Brain (organoid and tissue), 16 donors: ENCODE measurements at places on chromosomes 13 and 19.

DNA sequence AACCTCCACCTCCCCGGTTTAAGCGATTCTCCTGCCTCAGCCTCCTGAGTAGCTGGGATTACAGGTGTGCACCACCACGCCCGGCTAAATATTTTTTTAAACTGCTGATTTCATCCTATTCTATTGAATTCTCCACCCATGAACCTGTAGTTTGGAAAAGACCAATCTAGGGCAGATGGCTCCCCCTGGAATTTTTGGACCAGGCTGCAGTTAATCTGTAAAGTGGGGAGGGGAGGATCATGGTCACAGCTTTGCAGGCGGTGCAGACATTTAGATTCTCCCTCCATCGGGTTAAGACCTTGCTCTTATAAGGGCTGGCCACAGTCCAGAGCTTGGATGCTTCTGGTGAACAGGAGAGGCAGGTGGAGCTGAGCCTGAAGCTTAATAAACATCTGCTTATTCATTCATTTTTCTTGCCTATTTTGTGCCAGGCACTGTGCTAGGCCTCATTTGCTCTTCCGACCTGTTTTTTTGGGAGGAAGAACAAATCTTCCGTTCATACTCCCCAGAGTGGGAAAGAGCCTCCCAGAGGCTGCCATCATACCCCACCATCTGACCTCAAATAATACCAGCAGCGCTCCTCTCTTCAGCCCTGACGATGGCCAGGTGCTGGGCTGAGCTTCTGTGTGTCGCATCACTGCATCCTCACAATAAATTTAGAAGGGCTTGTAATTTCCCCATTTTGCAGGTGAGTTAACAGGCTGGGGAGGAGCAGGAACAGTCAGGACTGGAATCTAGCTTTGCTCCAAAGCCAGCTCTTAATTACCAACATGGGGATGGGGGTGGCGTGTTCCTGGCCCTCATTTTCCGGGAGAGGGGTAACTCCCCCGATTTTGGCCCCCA is 902 bp upstream of the CCDC106 start:
- DNase-seq, result no peak

GRCh38 chr19:1874554-1875185 is 10.6 kb downstream of the ABHD17A start:
- DNase-seq, result no peak

GRCh38 chr19:55132453-55133129 is 15.2 kb upstream of the PPP1R12C start:
- DNase-seq, result peak; percentile 20

- DNase-seq, result no peak
These were observed 184.7 kb downstream of the COG6 start for GRCh38 chr13:39840201-39840600.

- DNase-seq, result no peak
These were observed 37.6 kb downstream of the NFIX start for GRCh38 chr19:13032837-13033236.

- DNase-seq, result no peak
These were observed 52.0 kb downstream of the DIAPH3 start for GRCh38 chr13:60111691-60112090.

DNA sequence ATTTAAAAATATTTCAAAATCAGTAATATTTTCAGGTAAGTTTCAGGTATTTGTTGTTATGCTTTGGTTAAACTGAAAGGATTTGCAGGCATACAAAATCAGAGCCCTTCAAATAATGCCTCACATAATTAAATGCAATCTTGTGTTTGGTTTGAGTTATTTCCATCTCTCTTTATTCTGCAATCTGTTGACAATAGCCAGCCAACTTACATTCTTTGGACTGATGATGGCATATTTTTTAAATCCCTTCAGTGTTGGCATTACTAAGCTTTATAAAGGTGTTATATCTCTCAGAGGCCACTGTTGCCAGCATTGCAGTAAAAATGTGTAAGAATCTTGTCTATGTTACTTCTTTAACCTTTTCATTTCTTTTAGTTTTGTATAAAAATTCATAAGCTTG is 257.2 kb upstream of the RFC3 start:
- no peak for DNase-seq

GRCh38 chr13:33403807-33404362 is 118.3 kb upstream of the STARD13 start:
- no peak for DNase-seq

DNA sequence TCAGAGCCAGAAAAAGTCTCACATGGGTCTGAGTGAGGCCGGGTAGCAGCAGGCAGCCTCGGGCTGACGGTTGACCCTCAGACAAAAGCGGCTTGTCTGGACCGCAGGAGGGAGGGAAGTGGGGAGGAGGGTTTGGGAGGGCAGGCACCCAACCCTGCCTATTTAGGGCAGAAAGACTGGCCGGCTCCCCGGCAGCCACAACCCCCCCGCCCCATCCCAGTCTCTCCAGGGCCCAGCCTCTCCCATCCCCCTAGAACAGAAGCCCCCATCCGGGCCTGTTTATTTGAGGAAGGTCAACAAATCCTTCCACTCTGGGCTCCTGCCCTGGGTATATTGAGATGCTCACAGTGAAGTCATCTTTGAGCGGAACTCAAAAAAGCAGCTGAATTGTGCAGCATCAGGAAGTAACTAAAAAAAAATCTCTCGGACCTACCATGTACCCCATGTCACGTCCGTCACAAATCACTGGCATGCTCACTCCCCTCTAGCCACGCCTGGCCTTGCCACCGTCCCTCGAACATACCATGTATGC is 6.3 kb downstream of the DACT3 start:
- no peak for DNase-seq

- no peak for DNase-seq
These were observed 136.4 kb downstream of the PTPRS start for GRCh38 chr19:5204212-5204611.

DNA sequence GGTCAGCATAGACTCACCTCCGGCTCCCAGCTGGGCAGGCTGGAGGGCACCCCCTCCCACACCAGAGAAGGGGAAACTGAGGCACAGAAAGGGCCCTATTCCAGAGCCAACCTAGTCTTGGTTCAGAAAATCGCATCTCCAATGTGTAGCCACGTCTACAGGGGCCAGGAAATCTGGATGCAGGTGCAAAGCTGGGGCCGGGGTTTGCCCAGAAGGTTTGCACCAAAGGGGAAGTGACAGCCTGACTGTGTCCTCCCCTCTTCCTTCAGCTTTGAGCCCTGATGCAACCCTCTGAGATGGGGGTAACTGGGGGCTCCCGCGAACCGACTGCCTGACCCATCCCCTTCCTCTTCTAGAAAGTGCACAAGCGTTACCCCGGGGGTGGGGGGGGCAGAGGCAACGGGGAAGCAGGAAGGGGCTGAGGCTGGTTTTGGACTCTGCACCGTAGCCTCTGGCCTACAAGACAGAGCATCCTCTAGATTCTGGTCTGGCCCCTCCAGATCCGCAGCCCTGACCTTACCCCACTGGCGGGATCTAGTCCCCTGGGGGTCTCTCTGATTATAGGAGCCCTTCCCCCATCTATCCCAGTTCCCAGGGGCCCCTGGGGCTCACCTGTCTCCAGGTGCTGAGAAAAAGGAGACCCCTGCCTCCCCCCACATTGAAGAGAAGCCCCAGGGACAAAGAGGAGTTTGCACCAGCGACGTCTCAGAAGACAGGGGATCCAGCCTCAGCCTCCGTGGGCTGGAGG is 1.1 kb upstream of the ONECUT3 start:
- no peak for DNase-seq

DNA sequence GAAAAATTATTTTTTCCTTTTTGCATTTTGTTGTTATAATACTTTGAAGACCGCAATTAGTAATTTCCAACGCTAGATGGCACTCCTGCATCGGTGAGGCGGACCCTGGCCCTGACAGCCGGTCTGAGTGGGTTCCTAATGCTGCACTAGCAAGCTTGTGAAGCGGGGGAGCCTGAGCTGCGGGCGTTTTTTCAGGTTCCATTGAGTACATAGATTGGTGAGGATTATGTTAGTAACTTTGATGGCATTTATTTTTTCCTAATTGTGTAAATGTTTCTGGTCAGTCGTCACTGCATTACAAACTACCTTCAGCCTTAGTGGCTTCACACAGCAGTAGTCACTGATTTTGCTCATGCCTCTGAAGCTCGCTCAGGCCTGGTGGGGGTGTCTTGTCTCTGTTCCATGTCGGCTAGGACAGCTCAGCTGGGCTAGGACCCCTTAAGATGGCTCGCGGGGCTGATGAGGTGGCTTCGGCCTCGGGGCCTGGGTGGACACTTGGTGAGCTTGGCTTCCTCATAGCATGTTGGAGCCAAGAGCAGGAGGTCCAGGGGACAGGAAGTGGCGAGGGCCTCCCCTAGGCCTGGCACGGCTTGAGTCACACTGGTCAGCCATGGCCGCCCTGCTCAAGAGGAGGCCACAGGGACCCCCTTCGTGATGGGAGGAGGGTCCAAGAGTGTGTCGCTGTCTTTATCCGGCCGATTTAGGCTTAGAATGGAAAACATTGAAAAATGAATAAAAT is 25.0 kb downstream of the ERCC5 start:
- DNase-seq, result peak; percentile 90

- no peak for DNase-seq
These were observed 2.6 kb upstream of the JUNB start for GRCh38 chr19:12788682-12789097.

DNA sequence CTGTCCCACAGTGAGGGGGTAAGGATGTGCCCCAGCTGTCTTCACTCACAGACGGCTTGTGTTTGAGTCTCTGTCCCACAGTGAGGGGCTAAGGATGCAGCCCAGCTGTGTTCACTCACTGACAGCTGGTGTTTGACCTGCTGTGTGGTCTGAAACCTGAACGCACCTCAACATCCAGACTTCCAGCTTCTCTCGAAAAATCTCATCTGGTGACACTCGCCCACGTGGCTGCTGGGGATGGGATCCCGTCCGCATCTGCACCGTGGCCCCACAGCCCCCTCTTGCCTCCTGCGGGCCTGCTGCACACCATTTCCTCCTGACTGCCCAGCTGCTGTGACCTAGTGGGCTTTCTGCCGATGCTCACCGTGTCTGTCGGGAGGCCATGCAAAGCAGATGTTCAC is 27.3 kb downstream of the CHAF1A start:
- no peak for DNase-seq

DNA sequence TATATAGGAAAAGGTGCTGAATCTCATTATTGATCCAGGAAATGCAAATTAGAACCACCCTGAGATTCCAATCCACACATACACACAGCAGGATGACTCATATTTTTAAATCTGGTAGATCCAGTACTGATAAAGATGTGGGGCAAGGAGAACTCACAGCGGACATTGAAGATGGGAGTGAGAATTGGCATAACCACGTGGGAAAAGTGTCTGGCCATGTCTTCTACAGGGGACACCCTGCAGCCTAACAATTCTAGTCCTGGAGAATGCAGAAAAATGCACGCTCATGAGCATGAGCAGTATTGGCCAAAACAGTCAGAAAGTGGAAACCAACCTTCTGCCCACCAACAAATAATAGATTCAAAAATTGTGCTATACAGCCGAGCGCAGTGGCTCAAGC is 13.5 kb upstream of the BCL3 start:
- no peak for DNase-seq

GRCh38 chr13:20840568-20840967 is 62.0 kb downstream of the XPO4 start:
- DNase-seq, result no peak

GRCh38 chr19:13206587-13206986 is 56.4 kb downstream of the IER2 start:
- no peak for DNase-seq

- DNase-seq, result no peak
These were observed 34.7 kb downstream of the PHF11 start for GRCh38 chr13:49530457-49530856.

GRCh38 chr13:42498521-42498920 is 75.4 kb upstream of the TNFSF11 start:
- DNase-seq, result no peak

GRCh38 chr19:19103167-19103566 is 35.1 kb downstream of the TMEM161A start:
- no peak for DNase-seq

DNA sequence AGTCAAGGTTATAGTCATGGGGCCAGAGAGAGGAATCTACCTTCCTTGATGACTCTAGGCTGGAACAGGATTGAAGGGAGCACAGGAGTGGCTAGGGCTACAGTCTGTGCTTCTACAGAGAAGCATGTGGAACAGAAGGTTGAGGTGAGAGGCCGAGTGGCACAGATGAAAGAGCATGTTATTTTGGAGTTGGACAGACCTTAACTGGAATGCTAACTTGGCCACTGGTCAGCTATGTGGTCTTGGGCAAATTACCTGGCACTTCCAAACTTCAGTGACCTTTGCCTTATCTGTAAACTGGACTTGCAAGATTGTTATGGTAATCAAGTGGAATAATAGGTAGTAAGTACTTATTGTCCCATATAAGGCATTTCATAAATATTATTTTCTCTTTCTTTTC is 252.7 kb downstream of the KCNRG start:
- DNase-seq, result no peak

GRCh38 chr19:32881766-32882165 is 12.2 kb upstream of the SLC7A9 start:
- DNase-seq, result no peak

DNA sequence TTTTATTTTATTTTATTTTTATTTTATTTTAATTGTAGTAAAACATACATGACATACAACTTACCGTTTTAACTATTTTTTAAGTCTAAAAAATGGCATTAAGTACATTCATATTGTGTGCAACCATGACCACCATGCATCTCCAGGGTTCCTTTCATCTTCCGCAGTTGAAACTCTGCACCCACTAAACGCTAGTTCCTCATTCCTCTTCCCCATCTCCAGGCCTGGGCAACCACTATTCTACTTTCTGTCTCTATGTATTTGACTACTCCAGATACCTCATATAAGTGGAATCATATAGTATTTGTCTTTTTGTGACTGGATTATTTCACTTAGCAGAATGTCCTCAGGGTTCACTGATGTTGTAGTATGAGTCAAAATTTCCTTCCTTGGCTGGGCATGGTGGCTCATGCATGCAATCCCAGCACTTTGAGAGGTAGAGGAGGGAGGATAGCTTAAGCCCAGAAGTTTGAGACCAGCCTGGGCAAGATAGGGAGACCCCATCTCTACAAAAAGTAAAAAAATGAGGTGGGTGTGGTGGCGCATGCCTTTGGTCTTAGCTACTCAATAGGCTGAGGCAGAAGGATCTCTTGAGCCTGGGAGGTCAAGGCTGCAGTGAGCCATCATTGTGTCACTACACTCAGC is 55.7 kb upstream of the ZNF507 start:
- DNase-seq, result no peak

GRCh38 chr19:7772752-7773291 is 9.8 kb downstream of the CLEC4M start:
- no peak for DNase-seq

GRCh38 chr19:13839938-13840304 is 37.0 kb upstream of the NANOS3 start:
- no peak for DNase-seq

- DNase-seq, result no peak
These were observed 2859.0 kb upstream of the PCDH20 start for GRCh38 chr13:64274481-64275217.

DNA sequence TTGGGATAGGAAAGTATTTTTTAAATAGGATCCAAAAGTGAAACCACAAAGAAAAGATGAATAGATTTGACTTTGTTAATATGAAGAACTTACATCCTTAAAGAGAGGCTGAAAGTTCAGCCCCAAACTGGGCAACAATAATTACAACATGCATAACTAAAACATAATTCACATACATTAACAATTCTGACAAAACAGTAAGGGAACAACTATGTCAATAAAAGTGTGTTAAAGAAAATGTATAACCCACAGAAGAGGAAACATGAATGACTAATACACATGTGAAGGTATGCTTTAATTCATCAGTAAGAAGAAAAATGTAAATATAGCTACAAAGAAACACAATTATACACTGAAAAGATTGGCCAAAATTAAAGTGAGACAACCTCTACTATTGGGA is 1597.6 kb upstream of the MIR17HG start:
- DNase-seq, result no peak
